Mammary epithelial cell (primary cell): ENCODE measurements at places on chromosomes 2 and 18. TPM values are rescaled to one million over a fixed set of nuclear protein-coding genes. Genes with fewer than 3 reads are reported as not detected.

Gene EVX2
- not detected in 2 replicates for total RNA-seq

DNA sequence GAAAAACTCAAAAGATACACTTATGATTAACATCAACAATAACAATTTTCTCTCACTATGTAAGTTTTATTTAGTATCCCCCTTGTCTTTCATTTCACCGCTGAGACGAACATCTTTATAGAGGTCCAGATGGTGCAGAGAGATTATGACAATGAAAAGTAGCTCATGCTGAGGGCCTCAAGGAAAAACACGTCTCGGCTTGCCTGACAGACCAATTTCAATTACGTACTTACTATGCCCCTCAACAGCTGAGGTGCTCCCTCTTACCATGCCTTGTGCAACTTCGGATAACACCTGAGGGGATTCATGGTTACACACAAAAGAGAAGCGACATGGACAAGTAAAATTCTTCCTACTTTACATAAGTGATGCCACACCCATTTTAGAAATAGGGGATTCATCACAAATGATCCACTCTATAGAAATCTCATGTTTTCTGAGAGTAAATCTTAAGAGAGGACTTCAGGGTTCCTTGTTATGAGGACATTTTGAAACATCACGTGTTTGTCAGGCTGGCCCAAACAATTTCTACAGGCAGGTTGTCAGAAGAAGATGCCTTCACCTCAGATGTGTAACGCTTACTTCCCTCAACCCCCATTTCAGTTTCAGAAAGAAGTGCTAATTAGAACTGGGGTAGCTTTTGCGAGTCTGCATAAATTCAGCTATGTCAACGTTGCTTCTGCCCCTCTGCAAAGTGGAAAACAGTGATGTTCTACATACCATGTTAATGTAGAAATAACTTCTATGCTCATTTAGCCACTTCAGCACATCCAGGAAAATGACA, 191.4 kb downstream of the NRXN1 start:
- peak; percentile 39 for DNase-seq

DNA sequence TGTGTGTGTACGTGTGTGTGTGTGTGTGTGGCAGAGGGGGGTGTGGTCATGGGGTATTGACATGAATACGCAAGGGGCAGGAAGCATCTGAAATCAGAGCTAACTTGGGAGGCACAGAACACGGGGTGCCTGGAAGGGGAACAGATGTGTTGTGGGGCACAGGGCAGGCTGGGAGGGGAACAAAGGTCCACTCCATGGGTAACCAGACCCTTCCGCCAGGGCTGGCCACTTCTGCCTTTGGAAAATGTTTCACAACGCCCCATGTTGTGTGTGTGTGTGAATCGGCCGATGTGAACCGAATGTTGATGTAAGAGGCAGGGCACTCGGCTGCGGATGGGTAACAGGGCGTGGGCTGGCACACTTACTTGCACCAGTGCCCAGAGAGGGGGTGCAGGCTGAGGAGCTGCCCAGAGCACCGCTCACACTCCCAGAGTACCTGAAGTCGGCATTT, at the start of gene SLC11A1:
SLC11A1 (plus strand) TSS at position 358 of the 451 bp plus-strand sequence. CDS start 96 bp downstream, outside the sequence.
- DNase-seq = no peak

Gene GLI2
- under 0.01 TPM for total RNA-seq
